ENCODE measurements at places on chromosomes 12 and 14.

DNA sequence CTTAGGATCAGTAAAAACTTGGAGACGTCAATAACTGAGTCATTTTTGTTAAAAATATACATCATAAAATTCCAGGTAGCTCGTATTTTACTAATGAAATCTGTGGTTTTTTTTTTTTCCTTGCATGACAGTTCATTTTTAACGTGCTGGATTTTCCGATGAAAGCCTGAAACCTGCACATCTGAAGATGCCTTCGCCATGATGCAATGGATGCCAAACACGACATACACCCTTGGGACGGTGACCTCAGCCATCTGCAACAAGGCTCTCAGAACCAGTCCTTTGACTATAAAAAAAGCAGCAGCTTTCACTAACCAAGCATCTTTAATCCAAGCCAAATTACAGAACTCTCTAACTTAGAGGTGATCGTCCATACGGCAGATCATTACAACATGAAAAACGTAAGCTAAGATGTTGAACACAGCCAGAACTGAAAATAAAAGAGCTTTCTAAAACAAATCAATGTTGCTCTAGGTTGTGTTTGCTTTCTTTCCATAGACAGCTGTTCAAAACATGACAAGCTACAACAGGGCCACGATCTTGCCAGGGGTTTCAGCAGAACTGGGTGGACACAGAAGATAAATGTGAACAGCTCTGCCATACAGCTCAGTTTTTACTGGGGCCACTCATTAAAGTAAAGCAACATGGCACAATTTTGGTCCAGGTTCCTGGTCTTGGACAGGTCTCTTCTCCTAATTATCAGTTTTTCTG lies 7.8 kb downstream of the NIN start:
- no peak for DNase-seq

DNA sequence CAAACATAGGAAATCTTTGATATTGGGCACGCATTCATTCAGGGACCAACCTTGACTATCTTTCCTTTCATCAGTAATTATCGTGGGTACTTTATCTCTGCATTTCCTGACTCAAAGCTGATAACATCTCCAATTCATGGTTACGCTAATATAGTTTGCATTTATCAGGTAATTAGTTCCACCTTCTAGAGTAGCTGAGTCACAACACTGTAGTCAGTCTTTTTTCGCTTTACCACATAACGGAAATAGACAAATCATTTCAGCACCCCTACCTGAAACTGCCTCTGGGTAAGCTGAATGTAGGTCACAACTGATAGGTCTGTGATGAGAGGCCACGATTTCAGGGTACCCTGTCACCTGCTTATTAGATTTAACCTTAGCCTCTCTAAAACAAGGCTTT lies 36.7 kb upstream of the IL22 start:
- no peak for DNase-seq

GRCh38 chr14:92717571-92718042 lies 30.8 kb downstream of the LGMN start:
- no peak for DNase-seq

DNA sequence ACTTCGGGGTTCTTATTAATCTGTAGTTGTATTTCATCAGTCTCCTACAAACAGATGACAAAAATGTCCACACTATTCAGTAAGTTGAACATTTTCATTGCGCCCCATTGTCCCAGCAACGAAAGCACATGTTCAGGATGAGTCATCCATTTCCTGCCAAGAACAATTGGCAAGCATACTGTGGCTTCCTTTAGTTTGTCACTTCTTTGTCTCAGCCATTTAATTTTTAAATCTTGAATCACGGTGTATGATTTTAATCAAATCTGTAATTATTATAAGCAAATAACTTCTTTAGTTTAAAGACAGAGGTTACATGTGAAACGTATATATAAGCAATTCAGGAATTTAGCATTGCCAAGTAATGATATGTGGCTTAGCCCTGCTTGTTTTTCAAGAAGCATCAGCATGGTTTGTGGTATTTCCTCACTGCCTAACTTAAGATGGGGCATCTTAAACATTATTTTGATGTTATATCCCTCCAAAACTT lies 211.3 kb upstream of the KRR1 start:
- no peak for DNase-seq

- DNase-seq, result no peak
Measured at GRCh38 chr12:117485984-117486839, 124.8 kb upstream of the NOS1 start.

- no peak for DNase-seq
Measured at GRCh38 chr12:52519387-52519703, 849 bp downstream of the KRT5 start.

GRCh38 chr12:124795081-124795948 lies 68.3 kb downstream of the SCARB1 start:
- DNase-seq, result no peak

DNA sequence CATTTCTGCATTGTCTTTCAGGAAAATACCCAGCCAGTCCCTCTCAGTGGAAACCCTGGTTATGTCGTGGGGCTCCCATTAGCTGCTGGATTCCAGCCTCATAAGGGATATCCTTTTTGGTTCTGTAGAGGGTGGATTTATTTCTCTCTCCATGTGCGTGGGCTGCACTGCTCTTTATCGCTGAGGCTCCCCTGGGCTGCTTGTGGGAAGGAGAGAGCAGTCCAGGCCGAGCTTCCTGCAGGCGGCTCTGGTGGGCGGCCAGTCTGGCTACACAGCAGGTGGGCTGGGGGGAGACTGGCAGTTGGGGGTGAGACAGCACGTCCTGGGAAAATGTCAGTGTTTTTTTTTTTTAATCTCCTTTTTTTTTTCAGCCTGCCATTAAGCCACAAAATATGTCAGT lies 27.6 kb downstream of the TCTN1 start:
- DNase-seq, result no peak

DNA sequence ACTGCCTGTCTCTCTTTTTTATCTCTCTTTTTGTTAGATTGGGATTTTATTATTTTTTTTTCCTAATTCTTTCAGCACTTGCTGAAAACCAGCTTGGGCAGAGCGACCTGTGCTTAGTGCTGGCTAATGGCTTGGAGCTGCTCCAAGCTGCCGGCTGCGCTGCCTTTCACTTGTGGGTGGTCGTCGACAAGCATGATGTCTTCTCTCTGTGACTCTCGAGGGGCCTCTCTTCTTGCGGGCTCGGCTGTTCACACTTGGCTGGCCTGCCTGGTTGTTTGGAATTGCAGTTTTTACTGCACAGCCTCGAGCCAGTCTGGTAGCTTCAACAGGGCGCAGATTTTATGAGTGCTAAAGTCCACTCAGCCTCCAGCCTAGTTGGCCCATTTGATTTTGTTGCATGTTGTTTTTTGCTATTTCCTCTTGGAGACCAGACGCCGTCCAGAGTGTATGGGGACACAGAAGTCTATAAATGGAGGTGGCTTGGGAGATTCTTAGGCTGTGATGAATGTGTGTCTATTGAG lies 18.6 kb downstream of the TPCN1 start:
- DNase-seq, result no peak

- no peak for DNase-seq
Measured at GRCh38 chr14:73741876-73742519, 27.8 kb upstream of the PNMA1 start.

DNA sequence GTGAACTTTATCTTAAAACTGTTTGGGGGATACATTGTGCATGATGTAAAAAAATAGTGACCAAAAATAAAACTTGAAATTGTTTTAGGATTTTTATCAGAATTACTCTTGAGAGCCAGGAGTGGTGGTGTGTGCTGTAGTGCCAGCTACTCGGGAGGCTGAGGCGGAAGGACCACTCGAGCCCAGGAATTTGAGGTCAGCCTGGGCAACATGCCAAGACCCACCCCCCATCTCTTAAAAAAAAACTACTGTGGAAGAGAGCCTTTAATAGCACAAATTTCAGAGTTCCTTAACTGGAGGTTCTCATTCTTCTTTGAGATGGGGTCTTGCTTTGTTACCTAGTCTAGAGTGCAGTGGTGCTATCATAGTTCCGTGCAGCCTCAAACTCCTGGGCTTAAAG lies 21.5 kb downstream of the CPSF2 start:
- no peak for DNase-seq

DNA sequence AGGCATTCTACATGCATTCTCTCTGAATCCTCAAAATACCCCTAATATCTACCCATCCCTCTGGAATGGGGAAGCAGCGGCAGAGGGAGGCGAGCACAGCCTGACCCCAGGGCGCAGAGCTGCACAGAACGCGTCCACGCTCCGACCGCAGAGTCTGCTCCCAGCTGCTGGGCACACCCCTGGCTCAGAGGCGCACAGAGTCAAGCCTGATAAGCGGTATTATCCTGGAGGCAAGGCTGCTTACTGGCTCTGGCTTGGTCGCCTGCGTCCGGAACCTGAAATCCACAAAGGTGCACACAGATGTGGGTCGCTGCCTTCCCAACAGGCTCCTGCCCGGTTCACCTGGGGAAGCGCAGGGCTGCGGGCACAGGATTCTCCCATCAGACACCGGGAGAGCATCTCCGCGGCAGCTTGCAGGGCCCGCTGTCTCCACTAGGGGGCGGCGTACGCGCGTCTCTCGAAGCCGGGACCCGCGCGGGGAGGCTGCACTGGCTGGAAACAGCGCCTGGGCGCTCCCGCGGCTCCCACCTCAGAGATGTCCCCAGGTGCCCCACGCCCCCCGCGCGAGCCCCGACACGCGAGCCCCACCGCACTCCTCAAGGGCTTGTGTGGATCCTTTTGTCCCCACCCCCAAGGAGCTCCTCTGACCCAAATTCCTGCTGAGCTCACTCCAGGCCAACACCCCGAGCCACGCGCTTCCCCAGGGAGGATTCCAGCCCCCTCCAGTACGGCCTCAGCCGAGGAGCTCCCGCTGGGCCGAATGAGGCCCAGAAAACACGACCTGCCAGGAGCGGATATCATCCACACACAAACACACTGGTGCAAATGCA lies 120.1 kb upstream of the FZD10 start:
- DNase-seq, result peak; percentile 18

DNA sequence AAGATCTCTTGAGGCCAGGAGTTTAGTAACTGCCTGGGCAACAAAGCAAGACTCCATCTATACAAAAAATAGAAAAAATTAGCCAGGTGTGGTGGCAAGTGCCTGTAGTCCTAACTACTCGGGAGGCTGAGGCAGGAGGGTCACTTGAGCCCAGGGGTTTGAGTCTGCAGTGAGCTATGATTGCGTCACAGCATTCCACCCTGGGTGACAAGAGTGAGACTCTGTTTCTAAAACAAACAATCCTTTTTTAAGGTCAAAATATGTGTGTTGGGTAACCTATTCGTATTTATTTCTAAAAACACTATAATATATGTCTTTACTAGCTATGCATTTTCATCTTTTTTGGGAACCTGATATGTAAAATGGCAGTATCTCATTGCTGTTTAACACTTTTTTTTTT lies 7.4 kb downstream of the FBXO21 start:
- DNase-seq, result no peak

GRCh38 chr14:53948205-53948884 lies 8.3 kb downstream of the BMP4 start:
- no peak for DNase-seq

DNA sequence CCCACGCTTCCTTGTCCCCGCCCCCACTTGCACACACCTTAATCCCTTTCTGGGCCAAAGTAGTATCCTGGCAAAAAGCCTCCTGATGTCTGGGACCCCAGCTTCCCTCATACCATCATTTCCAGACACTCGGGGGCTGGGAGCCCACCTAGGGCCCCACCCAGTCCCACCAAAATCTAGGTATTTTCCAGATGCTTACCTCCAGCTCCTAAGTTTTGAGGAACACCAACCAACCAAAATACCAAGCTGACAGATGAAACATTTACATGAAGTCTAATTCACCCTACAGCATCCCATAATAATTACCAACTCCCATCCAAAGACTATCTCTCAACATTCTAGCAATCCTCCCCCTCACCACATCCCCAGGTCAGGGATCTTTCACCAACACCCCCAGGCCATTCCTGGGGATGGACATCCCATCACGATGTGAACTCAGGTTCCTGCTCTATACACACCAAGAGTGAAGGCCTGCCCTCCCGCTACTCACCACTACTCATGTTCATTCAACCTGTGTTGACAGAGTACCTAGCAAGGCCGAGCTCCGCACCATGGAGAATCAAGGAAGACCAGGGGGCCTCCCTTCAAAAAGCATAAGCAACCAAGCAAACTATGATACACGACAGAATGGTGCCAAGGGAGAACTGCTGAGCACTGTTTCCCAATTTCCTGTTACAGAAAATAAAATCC lies 1.6 kb upstream of the CHD4 start:
- no peak for DNase-seq

- DNase-seq, result no peak
Measured at GRCh38 chr12:69519871-69520270, 49.7 kb downstream of the FRS2 start.

Measured in stimulated activated CD4-positive, alpha-beta T cell treated with anti-CD3 and anti-CD28 coated beads, TNF-alpha, amount 100 ng/mL, for 4 hours (primary cell).